ENCODE measurements at places on chromosomes 3 and 15.

GRCh38 chr3:148460686-148461085 lies 237.0 kb upstream of the AGTR1 start:
- DNase-seq = no peak

GRCh38 chr3:25473246-25473645 lies 45.2 kb downstream of the RARB start:
- DNase-seq = no peak

- no peak for DNase-seq
Observed at GRCh38 chr15:89077750-89078149, 10.5 kb upstream of the ABHD2 start.

DNA sequence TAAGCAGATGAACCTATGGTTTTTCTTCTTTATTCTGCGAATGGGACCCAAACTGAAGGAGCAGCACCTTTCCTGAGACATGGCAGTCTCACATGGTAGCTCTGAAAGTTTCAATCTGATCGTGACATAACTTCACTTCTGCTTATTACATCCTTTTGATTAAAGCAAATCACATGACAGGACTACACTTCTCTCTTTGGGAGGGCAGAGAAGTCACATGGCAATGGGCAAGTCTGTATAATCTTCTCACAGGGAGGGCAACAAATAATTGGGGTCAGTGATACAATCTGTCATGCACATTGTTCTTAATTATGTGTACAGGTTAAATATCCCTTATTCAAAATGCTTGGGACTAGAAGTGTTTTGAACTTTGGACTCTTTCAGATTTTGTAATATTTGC lies 21.6 kb downstream of the NCBP2 start:
- no peak for DNase-seq

Data from right lobe of liver (tissue), 6 donors.